ENCODE measurements at places on chromosomes 4 and X.

- DNase-seq = no peak
These were observed 74.1 kb downstream of the DOCK11 start for GRCh38 chrX:118569676-118570075.

DNA sequence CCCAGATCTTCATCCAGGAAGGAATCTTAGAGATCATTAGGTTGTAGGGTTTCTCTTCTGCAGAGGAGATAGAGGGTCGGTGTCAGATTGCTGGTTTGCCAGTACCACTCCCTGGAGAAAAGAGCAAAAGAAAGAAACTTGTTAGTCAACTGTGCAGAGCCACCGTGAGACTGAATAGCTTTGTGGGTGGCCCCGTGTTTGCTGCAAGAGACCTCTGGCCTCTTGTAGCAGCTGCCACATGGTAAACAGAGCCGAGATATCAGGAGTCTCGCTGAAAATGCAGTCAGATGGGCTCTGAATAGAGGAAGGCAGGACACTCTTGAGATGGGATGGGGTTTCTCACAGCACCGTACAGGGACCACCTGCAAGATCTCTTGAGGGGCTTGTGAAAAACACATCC is 149.7 kb downstream of the PTTG2 start:
- DNase-seq = no peak

- no peak for DNase-seq
These were observed 97.2 kb downstream of the ADAMTS3 start for GRCh38 chr4:72471816-72472215.

GRCh38 chrX:642436-643240 is 12.0 kb downstream of the SHOX start:
- DNase-seq = no peak
